ENCODE measurements at places on chromosomes 1 and 21. TPM values are rescaled to one million over a fixed set of nuclear protein-coding genes. Genes with fewer than 3 reads are reported as not detected.

The CCDC185 gene
- total RNA-seq = not detected

The TDRKH gene
- total RNA-seq = 2.3 TPM

The RSPO1 gene
- not detected for total RNA-seq

The TNFRSF25 gene
- total RNA-seq = 5.4 TPM

The GSTM1 gene
- total RNA-seq = 11.4 TPM

The MIB2 gene
- 58.3 TPM for total RNA-seq

The OR6K6 gene
- not detected for total RNA-seq

The KCNJ10 gene
- total RNA-seq = not detected

The CHIT1 gene
- total RNA-seq = not detected

The REG4 gene
- total RNA-seq = not detected

The MAB21L3 gene
- 0.06 TPM for total RNA-seq

The LCE3E gene
- total RNA-seq = not detected

The GNAT2 gene
- total RNA-seq = 0.19 TPM

The HSD3B1 gene
- not detected for total RNA-seq

The LAMC2 gene
- 5.3 TPM for total RNA-seq

The LRRC71 gene
- total RNA-seq = 0.13 TPM

The EDARADD gene
- 2.5 TPM for total RNA-seq

The ERICH3 gene
- total RNA-seq = not detected

The GBP7 gene
- not detected for total RNA-seq

The CACNA1E gene
- not detected for total RNA-seq

The LCE2B gene
- total RNA-seq = not detected

The CDC73 gene
- 21.0 TPM for total RNA-seq

The PTCH2 gene
- total RNA-seq = 0.40 TPM

The KCNJ15 gene
- total RNA-seq = 0.12 TPM

The HES2 gene
- total RNA-seq = 0.92 TPM

The LAPTM5 gene
- 0.44 TPM for total RNA-seq

The FGR gene
- not detected for total RNA-seq

The KCNK1 gene
- 6.3 TPM for total RNA-seq

The HEYL gene
- 0.53 TPM for total RNA-seq

The OR2T2 gene
- not detected for total RNA-seq

The TNFRSF1B gene
- 6.7 TPM for total RNA-seq

The C1QB gene
- not detected for total RNA-seq

The PTGS2 gene
- 32.6 TPM for total RNA-seq

The ATP6V1G3 gene
- total RNA-seq = not detected
